ENCODE measurements at places on chromosomes 2 and 18. TPM values are rescaled to one million over a fixed set of nuclear protein-coding genes. Genes with fewer than 3 reads are reported as not detected.

- no peak for DNase-seq
Observed at GRCh38 chr2:27897717-27898116, 7.2 kb downstream of the BABAM2 start.

DNA sequence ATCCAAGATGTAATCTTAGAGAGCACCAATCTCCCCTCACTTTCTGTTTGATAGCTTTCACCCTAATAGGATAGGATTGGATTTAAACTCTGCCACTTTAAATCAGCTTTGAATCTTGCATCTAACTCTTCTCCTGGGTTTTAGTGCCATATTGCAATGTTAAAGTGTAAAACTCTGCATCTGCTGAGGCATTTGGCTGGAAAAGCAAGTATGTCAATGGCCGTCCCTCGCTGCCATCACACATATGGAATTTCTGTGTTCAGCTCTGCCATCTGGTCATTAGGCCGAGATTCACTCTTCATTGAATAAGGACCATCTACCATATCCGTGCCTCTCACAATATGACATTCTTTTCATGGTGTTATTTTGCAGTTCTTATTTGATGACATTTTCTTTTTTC is 728.1 kb upstream of the PIK3C3 start:
- no peak for DNase-seq

- DNase-seq: no peak
Observed at GRCh38 chr2:28401411-28401810, 8.8 kb downstream of the FOSL2 start.

DNA sequence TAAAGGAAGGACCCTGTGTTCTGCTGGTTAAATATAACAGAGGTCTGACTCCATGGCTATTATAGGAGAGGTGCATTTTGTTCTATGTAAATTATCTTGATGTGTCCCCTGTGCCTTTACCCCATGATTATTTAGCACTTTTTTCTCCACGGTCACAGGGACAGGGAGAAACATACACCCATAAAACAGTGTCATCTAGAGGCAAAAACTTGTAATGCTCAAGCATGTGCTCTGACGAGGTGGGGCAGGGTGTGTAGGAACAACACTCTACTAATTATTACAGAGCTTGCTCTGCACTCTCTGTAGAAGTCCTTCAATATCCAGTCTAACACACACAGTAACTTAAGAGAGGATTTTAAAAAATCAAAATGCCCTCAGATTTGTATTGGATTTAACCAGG is 187.9 kb downstream of the NEDD4L start:
- DNase-seq: no peak

DNA sequence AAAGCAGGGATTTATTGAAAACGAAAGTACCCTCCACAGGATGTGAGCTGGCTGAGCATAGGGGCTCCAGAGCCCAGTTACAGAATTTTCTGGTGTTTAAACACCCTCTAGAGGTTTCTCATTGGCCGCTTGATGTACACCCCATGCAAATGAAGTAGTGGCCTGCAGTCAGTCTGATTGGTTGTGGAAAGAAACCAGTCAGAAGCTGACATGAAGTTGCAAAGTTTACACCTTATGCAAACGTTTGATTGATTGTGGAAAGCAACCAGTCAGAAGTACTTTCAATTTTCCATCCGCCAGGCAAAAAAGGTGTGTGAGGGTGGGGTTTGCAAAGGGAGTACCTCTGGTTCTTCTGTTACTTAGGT is 62.3 kb downstream of the VWA3B start:
- DNase-seq: no peak

- no peak for DNase-seq
Observed at GRCh38 chr2:137467246-137467862, 496.9 kb upstream of the HNMT start.

GRCh38 chr2:132252191-132252893 is 90.6 kb upstream of the ANKRD30BL start:
- DNase-seq: no peak

- no peak for DNase-seq
Observed at GRCh38 chr2:127106457-127106990, 430 bp downstream of the BIN1 start.

GRCh38 chr18:66226782-66227181 is 377.1 kb downstream of the CDH19 start:
- DNase-seq: no peak

DNA sequence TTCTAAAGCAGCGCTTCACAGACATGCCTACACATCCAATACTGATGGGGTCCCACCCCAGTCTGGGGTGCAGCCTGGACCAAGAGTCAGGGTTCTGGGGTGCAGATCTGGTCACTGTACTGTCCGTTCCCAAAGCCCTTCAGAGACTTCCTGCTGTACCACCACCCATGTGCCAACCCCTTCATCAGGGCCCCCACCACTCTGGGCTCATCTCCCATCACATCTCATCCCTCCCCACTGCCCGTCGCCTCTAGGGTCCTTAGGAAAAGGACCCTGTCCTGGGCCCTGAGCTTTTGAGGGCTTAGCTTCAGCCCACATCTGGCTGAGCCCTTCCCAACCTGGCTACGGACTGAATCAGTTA is 37.9 kb upstream of the ID2 start:
- DNase-seq: no peak

DNA sequence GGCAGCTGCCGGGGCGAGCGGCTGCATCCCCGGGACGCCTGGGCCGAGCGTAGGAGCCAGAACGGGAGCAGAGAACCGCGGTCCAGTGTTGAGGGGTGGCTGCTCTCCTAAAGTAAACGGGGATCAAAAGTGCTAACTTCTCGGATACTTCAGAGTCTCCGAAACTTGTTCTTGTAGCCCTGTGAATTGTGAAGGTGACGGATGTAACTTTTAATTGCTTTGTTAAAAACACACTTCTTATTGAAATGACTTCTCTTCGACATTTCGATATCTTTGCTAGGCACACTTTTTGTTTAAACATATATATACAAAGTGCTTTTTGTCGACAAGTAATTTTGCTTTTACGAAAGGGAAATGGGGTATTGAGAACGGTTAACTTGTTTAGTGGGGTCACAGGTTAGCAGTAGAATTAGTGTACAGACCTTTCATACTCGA is 540 bp downstream of the ATP9B start:
- no peak for DNase-seq

DNA sequence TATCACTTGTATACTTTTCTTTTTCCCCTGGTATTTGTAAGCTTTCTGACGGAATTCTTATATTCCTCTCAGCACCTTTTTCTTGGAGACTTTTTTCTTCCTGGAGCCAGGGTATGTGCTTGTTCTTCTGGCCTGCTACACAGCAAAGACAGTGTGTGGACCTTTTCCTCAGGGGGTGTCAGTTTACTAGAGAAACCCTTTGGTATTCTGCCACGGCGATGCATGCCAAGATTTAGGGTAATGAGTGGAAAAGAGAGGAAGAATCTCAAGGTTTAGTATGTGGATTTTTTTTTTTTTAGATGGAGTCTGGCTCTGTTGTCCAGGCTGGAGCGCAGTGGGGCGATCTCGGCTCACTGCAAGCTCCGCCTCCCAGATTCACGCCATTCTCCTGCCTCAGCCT is 152.2 kb downstream of the PHLPP1 start:
- no peak for DNase-seq

- DNase-seq: peak; percentile 61
Observed at GRCh38 chr18:9708057-9708433, at the start of gene RAB31. Gene RAB31 (plus strand): TSS chr18:9708301. CDS start chr18:9708406, 105 bp downstream.

DNA sequence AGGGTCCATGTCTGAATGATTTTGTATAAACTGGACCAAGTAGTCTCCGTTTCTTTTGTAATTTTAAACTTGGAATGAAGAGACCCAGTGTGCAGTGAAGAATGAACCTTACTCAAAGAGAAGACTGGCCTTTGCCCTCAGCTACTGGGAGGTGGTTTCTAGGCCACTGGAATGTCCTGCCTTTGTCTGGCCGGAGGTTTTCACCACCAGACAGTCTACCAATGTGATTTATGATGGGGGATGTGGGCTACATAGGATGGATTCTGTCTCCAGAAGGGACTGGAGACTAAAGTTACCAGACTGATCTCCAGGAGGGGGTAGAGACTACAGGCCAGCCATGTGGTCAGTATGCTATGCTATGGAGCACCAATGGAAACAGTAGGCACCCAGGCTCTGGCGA is 42.8 kb upstream of the RAB31 start:
- DNase-seq: no peak

GRCh38 chr2:128320906-128321771 is 2.5 kb upstream of the HS6ST1 start:
- no peak for DNase-seq

GRCh38 chr2:33212151-33212550 is 264.3 kb upstream of the RASGRP3 start:
- no peak for DNase-seq

DNA sequence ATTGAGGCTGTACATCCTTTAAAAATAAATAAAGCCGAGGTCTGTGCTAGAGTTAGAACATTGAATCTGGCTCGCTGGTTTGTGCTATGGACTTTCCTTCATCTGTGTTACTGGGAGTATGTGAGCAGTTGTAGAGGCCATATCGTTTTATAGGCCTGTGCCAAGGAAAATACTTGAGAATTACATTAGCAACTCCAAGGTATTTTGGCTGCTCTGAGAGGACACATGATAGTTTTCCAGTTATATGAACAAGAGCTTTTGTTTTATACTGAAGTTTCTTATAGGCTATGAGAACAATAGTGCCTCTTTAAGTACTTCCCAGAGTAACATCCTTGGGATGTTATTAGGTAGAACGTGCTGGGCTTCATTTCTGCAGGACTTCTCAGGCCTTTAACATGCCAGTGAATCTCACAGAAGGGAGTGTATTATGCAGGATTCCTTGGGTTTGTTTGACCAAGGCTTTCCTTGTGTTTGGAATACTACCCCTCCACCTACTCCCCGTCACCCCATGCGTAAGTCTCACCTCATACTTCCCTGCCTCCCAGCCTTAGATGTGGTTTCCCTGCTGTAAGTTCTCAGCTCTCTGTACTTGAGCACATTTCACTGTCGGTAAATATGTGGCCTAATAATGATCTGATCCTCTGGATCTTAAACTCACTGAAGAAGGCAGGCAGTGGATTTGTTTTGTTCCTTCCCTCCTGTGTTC is 21.0 kb downstream of the TCF7L1 start:
- DNase-seq: no peak

GRCh38 chr2:236888794-236889780 is 196.6 kb upstream of the COPS8 start:
- DNase-seq: no peak

DNA sequence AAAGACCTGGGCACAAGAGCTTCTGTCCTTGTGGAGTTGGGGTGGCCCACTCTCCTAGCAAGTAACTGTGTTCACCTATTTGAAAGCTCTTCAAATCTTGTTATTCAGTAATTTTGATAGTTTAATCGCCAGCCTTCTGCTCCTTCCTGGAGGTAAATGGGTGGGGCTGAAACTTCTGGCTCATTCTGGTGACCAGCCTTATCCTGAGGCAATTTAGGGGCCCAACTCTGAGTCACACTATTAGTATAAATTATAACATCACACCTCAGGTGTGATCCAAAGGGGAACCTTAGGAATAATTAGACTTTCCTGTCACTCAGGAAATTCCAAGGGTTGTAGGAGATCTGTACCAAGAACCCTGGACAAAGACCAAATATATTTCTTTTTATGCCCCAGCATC is 255.8 kb upstream of the RGPD4 start:
- no peak for DNase-seq

GRCh38 chr2:140440815-140441214 is 1660.6 kb upstream of the NXPH2 start:
- no peak for DNase-seq

DNA sequence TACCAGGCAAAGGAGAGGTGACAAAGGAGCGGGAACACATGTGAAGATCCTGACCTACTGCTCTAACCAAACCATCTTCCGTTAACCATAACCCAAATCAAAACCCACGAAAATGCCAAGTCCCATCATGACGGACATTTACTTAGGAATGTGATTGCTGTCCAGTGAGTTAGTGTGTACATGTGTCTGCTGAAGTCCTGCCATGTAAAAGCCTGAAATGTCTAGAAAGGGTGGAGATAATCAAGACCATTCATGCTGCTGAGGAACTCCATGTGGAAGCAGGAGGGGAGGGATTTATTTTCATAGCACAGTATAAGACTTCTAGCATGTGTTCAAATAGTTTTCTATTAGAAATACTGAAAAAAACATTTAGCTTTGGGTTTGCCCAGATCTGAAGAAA is 137.0 kb upstream of the BOD1L2 start:
- DNase-seq: no peak

GRCh38 chr18:69895066-69896047 is 52.3 kb downstream of the CD226 start:
- no peak for DNase-seq

DNA sequence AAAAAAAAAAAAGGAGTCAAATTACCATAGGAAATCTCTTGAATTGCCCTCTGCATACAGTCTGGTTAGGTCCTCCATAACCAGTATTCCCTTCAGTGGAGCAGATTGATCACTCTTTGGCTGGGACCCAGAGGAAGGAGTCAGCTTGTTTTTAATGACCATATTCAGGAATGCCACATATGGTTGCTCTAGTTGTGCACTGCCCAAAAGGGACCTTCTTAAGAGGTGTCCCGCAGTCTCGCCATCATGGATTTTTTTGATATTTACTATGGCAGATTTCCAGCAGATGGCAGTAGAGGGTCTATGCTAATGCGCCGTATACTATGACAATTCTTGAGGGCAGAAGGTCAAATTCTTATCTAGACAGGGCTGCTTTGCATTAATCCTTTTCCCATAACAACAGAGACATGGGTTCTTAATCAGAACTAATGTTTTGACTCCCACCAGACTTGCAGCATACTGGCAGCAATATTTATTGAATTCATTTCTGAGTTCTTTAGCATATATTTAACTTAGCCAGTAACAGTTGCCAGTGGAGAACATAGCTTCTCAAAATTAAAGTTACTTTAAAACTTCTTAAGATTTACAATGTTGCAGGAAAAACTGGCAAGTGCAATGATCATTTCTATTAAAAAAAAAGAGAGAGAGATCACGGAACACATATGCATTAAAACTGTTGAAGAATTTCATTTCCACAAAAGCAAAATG is 31.8 kb upstream of the INPP4A start:
- no peak for DNase-seq

GRCh38 chr2:105765415-105766299 is 20.9 kb downstream of the NCK2 start:
- no peak for DNase-seq

DNA sequence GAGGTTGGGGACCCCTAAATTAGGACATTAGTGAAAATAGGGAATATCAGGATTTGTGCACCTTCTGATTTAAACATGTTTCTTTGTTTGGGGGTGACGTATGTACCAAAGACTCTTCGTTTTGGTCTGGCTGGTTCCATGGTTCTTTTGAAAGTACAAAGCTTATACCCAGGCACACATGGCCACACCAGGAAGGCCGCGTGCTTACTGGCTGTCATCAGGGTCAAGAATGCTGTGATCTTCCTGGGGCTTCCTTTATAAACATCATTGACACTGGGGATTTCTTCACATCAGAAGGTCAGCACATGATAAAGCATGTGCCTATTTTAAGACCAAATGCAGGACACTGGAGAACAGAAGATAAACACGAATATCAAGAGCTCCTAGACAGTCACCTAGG is 230.6 kb upstream of the ID2 start:
- DNase-seq: no peak

- no peak for DNase-seq
Observed at GRCh38 chr2:53985646-53986045, 14.9 kb upstream of the PSME4 start.

Gene DIS3L2
- total RNA-seq: 59.9 TPM

Gene ZAP70
- total RNA-seq: 4.8 TPM

Gene FASTKD2
- total RNA-seq: 29.1 TPM

Gene NR4A2
- total RNA-seq: 7.5 TPM

Gene RNU2-63P
- total RNA-seq: 9.7 TPM

Gene DYNC1I2
- total RNA-seq: 52.0 TPM

Gene PJVK
- 3.1 TPM for total RNA-seq

Gene NT5C1B
- total RNA-seq: not detected

Gene CD28
- total RNA-seq: not detected

Gene POMC
- total RNA-seq: 3.2 TPM

Gene PDE1A
- not detected for total RNA-seq
